ENCODE measurements at places on chromosomes 11 and 22. TPM values are rescaled to one million over a fixed set of nuclear protein-coding genes. Genes with fewer than 3 reads are reported as not detected.

Gene TMEM191B
- total RNA-seq = 1.2 TPM

Gene SHISAL1
- total RNA-seq = 1.2 TPM

Gene OR52H1
- total RNA-seq = 0.47 TPM

Gene ADAMTS8
- total RNA-seq = 0.35 TPM

Gene SAA4
- total RNA-seq = not detected

Gene ZP1
- total RNA-seq = not detected

DNA sequence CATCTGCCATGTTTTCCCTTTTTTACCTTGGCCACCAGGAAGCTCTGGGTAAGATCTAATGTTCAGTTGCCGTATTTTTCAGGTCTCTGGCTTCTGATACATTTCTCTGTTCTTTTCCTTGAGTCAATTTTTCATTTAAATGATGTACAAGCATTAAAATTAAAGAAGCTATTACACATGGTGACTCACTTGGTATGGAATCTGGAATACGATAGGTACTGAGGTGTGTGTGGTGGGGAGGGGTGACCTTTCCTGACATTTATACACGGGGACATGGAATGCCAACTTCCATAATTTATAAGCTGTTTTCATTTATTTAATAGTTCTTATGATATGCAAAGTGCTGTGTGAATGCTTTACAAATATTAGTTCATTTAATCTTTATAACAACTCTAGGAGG, 47.8 kb upstream of the ALX4 start:
- DNase-seq = no peak

GRCh38 chr11:10480026-10480425, 25.0 kb downstream of the AMPD3 start:
- no peak for DNase-seq

GRCh38 chr11:34962034-34962433, 45.6 kb downstream of the PDHX start:
- DNase-seq = no peak

GRCh38 chr11:86741839-86742805, 58.2 kb upstream of the PRSS23 start:
- no peak for DNase-seq

DNA sequence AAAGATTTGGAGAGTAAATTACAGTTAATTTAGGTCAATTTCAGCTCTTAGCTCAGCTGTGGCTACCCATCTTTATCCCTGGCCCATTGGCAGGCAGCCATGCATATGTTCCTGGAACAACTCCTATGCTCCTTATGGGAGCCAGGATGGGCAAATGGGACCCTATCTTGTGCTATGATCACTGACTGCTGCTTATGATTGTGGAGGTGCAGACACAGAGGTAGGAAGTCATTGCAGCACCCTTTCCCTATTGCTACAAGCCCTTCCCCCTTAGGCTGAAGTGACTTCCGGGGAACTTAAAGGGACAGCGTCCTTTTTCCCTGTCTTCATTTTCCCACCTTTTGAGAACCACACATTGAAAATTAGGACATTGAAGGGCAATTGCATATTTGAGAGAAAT, 112.7 kb downstream of the FCHSD2 start:
- no peak for DNase-seq

- no peak for DNase-seq
Measured at GRCh38 chr11:125381499-125382044, 114.5 kb downstream of the FEZ1 start.

DNA sequence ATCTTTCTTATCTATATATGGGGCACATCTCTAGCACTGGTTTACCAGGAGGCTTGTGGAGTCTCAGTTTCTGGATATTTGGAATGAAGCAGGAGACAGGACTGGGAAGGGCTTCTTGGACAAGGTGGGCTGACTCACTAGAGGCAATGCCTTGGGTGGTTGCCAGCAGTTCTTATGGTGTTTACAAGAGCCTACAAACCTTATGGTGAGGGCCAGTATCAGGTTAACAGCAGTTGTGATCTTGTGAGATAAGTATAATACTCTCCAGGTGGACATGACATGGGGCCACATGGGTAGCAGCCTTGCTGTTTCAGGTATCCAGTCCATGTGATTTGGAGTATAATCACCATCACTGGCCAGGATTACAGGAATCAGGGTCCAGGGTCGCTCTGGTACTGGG, 10.2 kb downstream of the FUT4 start:
- DNase-seq = no peak

DNA sequence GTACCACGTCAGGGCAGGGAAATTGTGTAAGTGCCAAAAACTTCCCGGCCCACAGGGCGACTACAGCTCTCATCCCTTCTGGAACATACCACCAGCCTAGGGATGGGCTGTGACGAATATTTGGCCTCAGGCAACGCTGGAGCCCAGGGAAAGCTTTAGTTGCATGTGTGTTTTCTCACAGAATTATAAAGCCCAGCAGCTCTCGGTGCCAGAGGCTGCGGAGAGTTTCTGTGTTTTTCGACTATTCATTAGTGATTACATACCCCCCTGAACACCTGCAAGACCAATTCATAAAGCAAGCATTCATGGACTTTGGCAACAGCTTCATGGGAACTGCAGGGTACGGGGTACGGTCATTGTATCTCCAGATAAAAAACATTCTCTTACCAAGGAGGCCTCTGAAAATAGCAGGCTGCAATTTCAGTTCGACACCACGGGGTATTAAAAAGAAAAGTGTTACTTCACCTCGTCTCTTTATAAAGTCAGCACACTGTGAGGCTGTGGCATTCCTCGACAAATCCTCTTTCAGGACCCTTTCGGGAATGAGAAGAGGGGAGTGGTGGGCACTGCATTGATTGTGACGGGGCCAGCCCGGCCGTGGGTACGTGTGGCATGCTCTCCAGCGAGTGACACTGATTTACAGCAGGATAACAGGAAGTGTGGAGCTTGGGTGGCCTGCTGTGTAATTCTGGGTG, 243.6 kb upstream of the SORL1-AS1 start:
- peak; percentile 39 for DNase-seq

DNA sequence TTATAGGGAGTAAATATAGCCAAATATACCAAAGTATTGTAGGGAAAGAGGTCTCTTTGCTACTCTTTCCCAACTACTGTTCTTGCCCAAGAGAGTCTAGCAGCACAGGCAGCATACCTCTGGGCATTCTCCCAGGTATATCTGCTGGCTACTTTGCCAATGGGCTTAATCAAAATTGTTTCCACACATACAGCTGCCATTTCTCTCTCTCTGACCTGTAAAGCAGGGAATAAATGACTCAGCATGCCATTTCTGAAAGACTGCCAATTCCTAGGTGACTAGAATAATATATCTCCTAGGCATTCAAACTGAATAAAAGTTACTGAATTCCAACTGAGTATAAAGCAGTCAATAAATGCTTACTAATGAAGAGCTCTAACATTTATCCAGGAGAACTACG, 44.6 kb downstream of the RDX start:
- peak; percentile 41 for DNase-seq

- DNase-seq = no peak
Measured at GRCh38 chr11:44611687-44612434, 46.4 kb downstream of the CD82 start.

DNA sequence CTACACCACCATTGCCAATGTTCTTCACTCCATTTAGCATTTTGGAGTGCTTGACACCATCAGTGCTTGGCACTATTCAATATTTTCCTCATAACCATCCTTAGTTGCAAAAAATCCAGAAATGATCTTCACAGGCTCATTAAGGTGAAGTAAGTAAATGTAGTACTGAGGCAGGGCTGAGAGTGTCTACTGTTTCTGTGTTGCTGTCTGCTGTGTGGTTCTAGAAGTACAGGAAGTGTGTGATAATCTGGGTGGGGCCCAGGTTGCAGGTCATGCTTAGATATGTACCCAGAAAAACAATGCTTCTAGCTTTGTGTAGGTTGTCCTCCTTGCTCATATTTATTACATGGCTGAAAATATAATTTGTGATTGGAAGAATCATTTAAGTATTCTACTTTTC, 411.8 kb upstream of the CCDC179 start:
- no peak for DNase-seq

DNA sequence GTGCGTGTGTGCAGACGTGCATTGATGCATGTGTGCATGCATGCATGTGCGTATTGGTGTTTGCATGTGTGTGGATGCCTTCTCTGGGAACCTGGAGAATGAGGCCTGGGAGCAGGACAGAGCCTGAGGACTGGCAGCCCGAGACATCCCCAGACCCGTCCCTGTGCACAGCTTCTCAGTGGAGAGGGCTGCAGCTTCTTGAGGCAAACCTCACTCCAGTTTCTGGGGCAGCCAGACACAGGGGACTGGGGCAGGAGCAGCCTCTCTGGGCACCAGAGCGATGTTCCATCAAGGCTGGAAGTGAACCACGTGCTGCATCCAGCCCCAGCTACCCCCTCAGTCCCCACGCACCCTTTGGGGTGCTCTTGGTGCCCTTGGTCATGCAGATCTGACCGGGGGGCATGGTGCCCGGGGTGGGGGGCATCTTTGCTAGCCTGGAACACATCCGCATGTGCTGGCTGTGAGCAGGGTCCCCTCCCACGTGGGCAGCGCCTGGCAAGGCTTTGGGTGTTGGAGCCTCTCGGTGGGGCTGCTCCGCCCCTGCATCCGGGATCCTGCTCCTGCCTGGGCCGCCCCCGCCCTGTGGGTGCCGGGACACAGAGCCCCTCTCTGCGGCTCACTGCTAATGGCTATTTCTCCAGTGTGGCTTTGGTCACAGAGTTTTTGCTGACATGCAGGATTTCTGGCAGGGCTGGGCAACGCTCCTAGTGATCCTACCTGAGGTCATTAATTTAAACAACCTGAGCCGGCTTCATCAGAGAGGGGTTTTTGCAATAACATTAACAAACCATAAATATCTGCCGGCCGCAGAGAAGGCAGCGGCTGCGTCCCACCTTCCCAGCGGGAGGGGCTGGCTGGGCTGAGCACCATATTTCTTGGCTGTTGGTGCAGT, 434.7 kb downstream of the TBC1D22A start:
- no peak for DNase-seq

GRCh38 chr11:59192446-59193020, 20.2 kb downstream of the MPEG1 start:
- no peak for DNase-seq

DNA sequence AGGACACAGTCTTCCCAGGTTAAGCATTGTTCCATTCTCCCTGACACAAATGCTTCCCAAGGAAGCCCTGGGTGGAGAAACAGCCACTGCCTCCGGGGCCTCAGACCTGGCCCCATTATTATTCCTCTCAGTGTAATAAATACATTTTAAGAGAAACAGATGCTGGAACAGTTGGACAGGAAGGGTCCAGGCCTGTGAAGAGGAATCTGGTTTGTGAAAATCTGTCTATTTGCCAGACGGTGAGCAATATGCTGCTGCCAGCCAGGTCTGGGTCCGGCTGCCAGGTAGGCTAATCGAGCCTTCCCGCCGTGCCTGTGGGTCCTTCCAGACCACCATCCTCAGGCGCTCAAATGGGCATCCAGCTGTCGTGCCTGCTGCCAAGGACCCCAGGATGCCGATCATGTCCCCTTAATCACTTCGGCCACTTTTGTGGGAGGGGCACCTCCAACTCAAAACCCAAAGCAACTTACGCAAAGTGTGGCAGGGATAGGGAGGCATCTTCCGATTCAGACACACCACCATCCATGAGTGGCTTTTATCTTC, 528.4 kb downstream of the MIAT start:
- DNase-seq = no peak

DNA sequence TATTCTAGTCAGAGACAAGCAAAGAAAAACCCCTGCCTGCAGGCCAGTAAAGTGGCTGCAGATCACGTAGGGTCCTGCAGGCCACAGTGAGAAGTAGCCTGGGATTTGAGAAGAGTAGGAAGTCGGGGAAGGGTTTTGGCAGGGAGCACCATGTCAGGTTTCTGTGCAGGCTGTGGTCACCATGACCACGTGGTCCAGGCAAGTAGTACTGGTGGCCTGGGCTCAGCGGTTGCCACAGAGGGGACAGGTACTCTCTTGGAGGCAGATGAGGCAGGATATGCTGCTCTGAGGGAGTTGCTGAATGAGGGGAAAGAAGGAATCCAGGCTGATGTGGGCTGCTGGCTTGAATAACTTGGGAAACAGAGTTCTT, 46.5 kb downstream of the PISD start:
- DNase-seq = no peak

GRCh38 chr22:46165977-46166376, 15.7 kb downstream of the PPARA start:
- no peak for DNase-seq

DNA sequence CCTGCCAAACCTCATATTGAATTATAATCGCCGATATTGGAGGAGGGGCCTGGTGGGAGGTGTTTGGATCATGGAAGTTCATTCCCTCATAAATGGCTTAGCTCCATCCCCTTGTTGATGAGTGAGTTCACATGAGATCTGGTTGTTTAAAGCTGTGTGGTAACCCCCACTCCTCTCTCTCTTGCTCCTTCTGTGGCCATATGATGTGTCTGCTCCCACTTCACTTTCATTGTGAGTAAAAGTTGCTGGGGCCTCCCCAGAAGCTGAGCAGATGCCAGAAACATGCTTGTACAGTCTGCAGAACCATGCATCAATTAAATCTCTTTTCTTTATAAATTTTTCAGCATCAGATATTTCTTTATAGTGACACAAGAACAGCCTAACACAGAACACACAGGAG, 929.0 kb upstream of the FAT3 start:
- DNase-seq = no peak

DNA sequence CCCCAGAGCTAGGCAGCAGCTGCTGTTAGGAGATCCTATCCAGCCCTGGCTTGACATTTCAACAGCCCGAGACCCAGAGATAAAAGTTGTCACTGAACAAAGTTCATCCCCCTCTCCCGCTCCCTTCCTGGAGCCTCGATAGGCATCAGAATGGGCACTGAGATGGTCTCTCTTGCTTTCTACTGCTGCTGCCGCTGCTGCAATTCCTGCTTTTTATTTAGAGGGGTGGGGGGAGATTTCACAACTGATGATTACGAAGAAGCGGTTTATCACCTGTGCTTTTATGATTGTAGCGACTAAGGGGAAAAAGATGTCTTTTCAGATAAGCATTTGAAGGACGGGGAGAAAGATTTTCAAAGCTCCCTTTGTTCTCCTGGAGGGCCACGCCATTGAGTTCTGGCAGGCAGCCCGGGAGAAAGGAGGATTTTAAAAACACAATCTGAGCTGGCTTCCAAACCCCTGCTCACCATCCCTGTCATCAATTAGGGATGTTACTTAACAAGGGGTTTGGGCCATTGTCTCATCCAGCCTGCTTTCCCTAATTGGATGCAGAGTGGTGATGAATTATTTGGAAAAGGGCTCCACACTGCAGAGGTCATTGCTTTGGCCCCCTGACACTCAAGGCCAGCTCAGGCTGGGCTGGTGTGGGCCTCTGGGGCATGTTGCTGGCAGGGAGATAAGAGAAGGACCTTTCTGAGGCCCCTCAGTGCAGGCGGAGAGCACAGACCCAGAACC, 344.7 kb downstream of the BUD13 start:
- DNase-seq = no peak
